D721Med (cell line): ENCODE measurements at places on chromosomes 7 and 10.

DNA sequence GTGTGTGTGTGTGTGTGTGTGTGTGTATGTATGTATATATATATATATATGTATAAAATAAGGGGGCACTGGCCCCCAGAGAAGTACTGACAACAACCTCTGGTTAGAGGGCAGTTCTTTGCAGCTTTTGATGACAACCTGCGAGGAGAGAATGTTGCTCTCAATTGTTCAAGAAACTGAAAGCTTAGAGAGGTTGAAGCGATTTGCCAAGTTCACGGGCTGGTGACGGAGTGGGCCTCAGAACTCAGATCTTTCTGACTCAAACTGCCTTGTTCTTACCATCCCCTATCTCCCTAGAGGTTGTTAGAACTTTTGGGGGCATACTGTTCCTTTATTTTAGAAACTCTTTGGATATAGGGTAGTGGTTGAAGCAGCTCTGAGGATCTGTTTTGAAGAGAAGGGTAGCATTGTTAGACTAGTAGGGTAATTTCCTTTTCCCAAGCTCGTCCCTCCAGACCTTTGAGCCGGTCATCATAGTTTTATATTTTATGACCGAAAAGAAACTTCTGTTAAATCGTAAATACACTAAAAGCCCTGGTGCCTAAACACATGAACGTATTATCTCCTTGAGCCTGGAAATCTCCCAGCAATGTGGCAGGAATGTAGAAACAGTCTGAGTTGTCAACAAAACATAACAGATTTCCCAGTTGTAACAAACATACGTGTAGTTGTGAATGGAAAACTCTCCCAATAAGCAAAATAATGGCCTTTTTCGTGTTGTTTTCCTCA, 541.7 kb upstream of the GALNT17 start:
- no peak for DNase-seq

- no peak for DNase-seq
These were observed 142.8 kb downstream of the BTAF1 start for GRCh38 chr10:92066386-92066785.

DNA sequence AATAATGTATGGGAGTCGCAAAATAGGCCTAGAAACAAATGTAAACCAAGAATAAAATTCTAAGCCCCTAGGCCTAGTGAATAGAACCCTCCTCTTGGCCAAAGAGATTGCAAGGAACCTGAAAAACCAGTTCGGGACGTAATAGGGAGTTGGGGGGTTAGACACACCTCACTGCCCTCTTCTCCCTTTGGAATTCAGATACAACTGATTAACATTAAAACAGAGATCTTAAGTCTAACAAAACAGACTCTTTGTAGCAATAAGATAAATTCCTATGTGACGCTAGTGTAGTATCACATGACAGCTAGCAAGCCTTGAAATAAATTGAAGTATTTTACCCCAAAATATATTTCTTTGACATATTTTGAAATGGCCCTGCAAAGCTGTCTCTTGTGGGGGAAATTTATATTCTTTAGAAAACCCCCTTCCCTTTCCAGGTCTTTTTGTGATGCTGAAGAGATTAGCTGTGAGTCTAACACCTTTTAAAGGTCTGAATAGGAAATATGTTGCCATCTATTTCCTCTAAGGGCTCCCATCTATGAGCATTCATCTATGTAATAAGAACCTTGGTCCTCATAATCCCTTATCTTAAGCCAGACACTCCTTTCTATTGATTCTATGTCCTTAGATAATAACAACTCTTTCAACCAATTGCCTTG, 623.4 kb upstream of the NRG3 start:
- DNase-seq = no peak

- DNase-seq = no peak
These were observed 43.7 kb upstream of the WASL start for GRCh38 chr7:123792547-123792946.

DNA sequence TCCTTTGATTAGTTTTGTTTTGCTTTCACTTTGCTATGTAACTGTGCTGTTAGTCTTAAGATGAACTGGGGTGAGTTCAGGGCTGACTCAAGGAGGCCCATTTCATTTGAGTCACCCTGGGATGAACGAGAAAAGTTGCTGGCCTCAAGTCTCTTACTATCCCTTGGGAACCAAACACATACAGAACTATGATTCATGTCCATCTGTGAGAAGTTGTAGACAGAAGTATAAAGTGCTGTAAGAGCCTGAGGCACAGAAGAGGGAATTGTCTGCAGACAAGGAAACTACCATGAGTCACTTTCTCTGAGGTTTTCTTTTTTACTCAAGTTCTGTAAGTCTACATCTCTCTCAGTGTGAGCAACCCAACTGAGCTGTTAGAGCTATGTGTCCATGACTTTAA, 179.8 kb upstream of the CSTF2T start:
- DNase-seq = no peak

DNA sequence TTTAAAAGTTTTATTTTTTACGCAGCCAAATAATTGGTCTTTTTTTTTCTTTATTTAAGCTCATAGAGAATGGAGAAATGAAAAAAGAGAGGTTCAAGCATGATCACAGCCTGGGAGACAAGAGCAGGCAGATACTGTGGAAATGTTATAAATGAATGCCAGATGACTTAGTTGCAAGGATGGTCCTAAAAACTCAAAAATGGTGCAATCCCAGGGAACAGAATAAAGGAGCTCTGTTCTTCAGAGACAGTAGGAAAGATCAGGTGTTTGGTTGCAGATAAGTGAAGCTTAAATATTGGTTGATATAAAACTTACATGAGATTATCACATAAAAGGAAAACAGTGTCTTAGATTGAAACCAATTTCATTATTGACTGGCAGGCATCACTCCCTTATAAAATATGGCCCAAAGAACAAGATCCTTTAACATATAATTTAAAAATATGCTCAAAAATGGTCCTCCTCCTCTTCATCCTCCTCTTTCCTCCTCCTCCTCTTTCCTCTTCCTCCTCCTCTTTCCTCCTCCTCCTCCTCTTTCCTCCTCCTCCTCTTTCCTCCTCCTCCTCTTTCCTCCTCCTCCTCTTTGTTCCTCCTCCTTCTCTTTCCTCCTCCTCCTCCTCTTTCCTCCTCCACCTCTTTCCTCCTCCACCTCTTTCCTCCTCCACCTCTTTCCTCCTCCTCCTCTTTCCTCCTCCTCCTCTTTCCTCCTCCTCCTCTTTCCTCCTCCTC, 18.6 kb downstream of the GNAT3 start:
- no peak for DNase-seq

DNA sequence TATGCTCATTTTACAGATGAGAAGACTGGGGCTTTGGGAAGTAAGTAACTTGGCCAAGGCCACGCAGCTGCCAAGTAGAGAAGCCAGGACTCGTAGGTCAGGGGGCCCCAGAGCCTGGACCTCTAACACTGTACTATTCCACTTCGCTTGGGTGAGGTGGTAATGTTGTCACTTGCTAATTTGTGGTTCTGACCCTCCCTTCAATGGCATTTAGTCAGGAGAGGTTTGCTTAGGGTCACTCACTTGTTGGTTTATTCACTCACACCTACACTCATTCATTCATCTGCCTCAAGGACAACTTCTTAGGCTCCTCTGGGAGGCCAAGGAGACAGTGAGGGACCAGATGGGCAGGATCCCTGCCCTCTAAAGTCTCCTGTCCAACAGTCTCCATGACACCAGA, 21.3 kb downstream of the BTBD16 start:
- no peak for DNase-seq

GRCh38 chr10:44680764-44681163, 230.4 kb upstream of the TMEM72 start:
- no peak for DNase-seq

GRCh38 chr10:48932831-48933664, 6.6 kb downstream of the LRRC18 start:
- DNase-seq = no peak

- no peak for DNase-seq
These were observed 17.1 kb downstream of the RNF32 start for GRCh38 chr7:156657681-156658080.

GRCh38 chr10:86104611-86105145, 261.9 kb downstream of the GRID1 start:
- no peak for DNase-seq

GRCh38 chr7:118005026-118005425, 131.8 kb upstream of the CTTNBP2 start:
- no peak for DNase-seq

- no peak for DNase-seq
These were observed 121.0 kb downstream of the HIP1 start for GRCh38 chr7:75617634-75618234.

GRCh38 chr7:132991615-132992587, 90.0 kb downstream of the CHCHD3 start:
- DNase-seq = no peak

DNA sequence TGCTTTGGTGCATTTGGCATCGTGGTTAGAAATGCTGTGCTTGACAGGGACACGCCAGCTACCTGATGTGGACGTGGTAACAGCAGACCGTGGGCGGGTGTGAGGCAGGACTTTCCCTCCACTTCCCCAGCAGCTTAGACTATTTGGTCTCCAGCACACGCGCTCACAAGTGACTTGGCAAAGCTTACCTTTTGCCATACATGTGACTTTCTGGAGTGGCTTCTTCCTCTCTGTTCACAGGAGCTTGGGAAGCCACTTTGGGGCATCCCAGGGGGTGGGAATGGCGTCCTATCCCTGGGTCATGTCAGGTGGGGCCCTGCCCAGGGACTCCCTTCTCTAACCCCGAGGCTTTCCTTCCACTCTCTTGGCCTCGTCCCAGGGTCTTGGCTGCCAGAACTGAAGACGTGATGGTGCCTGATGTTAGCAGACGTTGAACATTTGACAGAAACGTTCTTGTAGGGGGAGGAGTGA, 228.7 kb upstream of the KLF6 start:
- no peak for DNase-seq

GRCh38 chr7:155602750-155603149, 41.7 kb upstream of the RBM33 start:
- no peak for DNase-seq

DNA sequence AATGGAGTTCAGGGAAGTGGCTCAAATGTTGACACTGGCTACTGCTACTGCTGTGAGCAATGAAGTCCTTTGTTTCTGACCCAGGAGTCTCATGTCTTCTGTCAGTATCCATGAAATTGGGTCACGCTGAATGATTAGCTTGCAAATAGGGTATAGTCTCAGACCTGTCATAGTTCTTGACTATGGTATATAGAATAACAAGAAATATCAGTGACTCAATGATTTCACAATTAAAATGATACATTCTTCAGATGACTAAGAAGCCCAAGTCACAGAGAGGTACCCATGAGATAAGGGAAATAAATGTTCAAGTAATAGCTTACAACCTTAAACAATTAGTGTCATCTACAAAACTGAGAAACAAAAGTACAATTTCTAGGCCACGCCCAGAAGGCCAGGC, 89.3 kb downstream of the LYZL2 start:
- no peak for DNase-seq

DNA sequence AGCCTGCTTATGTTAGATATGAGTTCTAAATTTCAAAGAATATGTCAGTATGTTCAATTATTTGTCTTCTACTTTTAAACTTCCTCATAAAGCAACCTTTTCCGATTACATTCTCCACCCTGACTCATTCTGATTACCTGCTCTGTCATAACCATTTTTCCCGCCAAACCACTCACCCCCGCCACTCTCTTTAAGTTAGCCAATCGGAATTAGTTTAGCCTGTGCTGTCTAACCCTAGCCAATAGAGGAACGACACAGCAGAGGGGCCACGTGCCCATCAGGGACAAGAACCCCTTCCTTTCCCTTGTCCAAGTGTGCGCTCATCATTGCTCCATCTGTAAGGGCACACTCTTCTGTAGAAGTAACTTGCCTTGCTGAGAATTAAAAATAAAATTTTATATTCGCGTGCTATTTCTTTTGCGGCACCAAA, 91.4 kb downstream of the CCDC71L start:
- DNase-seq = no peak

DNA sequence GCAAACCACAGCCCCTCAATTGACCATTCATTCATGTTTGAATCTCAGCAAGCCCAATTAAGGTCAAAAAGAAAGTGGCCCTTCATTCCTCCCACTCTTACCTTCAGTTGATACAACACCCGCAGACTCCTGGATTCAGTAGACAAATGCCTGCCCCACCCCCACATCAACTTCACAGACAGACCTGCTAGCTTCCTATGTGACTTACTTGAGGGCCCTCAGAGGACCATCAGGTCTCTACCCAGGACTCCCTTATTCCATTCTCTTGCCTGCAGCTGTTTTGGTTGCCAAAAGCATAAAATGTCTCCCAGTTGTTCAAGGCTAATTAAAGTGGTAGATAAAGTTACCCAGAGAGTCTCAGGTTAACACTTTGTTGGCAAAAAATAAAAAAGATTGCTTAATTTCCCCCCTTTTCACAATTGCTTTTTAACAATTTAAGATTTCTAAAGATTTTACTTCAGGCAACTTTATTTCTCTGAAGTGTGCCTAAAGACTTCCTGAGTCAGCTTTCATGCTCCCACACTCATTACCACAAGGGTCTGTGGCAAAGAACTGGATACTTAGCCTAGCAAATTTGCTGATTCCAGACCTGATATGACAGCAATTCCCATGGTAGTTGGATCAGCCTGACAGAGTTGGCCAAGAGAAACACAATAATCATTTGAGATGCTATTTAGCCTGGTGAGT, 3.3 kb upstream of the MTERF1 start:
- no peak for DNase-seq

GRCh38 chr7:146864644-146865043, 748.0 kb downstream of the CNTNAP2 start:
- no peak for DNase-seq

GRCh38 chr10:124708246-124708779, 35.9 kb downstream of the FAM53B start:
- DNase-seq = no peak

- peak; percentile 33 for DNase-seq
These were observed 192.7 kb upstream of the LRGUK start for GRCh38 chr7:133934262-133934976.

GRCh38 chr7:37832194-37832593, 16.2 kb upstream of the NME8 start:
- DNase-seq = no peak

DNA sequence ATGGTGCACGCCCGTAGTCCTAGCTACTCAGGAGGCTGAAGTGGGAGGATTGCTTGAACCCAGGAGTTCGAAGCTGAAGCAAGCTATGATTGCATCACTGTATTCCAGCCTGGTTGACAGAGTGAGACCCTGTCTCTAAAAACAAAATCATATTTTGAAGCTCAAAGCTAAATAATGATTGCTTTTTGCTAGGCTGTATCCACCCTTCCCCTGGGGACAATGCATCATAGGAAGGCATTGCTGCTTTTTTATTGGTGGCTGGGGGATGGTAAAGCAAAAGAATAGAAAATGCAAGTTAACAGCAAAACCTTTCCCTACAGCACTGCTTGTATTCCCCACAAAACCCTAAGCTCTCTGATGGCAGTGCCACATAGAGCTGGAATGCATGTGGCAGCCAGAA, 107.5 kb upstream of the WAC start:
- DNase-seq = no peak

GRCh38 chr7:2478800-2479199, 2.6 kb upstream of the GRIFIN start:
- DNase-seq = no peak

- no peak for DNase-seq
These were observed 450.4 kb downstream of the NEBL start for GRCh38 chr10:20446561-20447193.
